ENCODE measurements at places on chromosomes 1 and 21.

DNA sequence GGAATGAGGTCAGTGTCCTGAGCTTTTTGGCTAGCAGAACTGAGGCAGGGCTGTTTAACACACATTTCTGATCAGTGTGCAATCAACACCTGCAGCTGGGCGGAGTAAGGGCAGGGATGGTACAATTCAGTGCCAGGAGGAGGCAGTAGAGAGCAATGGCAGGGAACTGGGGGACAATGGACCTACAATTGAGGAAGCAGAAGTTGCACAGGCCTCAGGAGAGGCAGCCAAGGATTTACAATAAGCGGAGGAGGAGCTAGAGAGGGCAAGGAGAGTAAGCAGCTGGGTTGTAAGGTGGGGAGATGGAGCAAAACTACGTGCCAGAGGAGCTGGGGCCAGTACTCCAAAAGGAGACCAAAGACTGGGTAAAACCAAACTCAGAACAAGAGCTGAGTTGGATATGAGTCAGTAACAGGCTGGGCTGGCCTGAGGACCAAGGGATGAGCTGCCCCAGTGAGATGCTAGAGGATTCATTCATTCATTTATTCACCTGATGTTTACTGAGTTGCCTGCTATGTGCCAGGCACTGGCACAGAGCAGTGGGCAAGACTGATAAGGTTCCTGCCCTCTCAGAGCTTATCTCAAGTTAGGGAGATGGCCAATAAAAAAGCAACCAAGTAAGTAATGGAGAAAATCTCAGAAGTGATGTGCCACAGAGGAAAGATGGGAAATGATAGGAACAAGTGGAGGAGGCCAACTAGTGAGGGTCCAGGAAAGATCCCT, 10.4 kb upstream of the GALE start:
- peak; percentile 66 for DNase-seq

DNA sequence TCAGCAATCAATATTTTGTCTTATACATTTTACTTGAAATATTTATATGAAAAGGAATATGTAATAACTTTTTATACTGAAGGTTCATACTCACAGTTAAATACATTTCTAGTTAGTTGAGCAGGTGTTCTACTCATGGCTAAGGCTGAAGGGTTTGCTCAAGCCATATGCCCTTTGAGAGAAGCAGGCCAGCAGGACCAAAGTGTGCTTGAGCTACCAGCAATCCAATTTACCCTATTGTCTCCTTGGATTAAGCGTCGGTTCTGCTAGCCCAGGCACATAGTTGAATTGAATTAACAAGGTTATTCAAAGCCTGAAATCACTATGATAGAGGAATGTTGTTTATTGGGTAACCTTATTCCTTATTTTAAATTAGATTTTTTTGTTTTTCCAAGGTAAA, 151.5 kb upstream of the BACE2 start:
- DNase-seq: no peak

DNA sequence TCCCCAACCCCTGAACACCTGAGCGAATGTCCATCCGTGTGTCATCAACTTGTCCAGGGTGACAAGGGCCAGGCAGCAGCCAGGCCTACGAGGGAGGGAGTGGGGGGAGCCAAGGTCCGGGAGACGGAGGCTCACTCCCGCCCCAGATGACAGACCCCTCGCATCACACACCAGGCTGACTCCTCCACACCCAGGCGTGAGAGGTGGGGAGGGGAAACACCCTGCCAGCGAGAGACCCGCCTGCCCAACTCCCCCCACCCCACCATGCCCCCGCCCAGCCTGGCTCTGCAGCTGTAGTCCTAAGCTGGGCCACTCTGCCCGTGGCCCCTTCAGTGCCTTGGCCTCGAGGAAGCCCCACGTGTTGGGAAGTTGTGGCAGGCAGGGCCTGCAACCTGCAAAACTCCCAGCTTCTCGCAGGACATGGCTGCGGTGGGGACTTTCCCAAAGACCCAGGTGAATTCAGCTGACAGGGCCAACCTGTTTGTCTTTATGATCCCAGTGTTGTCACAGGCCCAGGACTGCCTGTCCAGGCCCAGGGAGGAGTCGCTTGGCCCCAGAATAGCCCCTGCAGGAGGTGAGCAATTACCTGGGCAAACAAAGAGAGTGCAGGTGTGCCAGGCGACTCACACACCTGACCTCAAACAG, 62.9 kb downstream of the RIPK4 start:
- no peak for DNase-seq

DNA sequence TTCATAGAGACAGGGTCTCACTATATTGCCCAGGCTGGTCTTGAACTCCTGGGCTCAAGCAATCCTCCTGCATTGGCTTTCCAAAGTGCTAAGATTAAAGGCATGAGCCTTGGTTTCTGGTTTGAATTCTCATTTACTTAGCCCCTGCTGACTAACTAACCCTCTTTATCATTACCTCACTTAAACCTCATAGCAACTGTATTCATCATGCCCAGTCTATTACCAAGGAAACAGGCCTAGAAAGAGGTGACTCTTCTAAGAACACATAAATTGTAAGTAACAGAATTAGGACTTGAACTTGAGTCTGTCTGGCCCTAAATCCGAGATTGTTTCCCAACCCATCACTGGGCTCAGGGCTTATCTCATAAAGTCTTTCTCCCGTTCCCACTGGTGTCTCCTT, 44.2 kb downstream of the TMEM53 start:
- no peak for DNase-seq

- no peak for DNase-seq
Observed at GRCh38 chr1:93411000-93411399, 36.9 kb upstream of the FNBP1L start.

Measured in ecto neural progenitor cell (in vitro differentiated cells).